ENCODE measurements at places on chromosomes 1 and 21.

GRCh38 chr21:26587736-26588201 lies 14.7 kb upstream of the CYYR1 start:
- no peak for DNase-seq

DNA sequence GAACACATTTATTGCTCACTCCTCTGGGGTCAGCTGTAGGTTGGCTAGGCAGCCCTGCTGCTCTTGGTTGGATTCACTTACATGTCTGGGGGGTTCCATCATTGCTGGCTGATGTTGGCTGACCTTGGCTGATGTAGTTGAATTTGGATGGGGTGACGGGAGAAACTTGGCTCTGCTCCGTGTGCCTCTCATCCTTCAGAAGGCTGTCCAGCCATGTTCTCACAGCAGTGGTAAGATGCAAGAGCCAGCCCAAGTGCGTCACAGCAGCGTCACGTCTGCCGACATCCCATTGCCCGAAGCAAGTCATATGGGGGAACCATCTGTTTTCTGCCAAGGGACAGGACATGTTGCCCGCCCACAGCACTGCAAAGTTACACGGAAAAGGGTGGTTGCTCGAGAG lies 613.5 kb downstream of the MATN1 start:
- DNase-seq, result no peak

- peak; percentile 35 for DNase-seq
Observed at GRCh38 chr1:51768971-51769588, 109.4 kb downstream of the NRDC start.

- no peak for DNase-seq
Observed at GRCh38 chr1:195218428-195219212, 1389.6 kb downstream of the KCNT2 start.

DNA sequence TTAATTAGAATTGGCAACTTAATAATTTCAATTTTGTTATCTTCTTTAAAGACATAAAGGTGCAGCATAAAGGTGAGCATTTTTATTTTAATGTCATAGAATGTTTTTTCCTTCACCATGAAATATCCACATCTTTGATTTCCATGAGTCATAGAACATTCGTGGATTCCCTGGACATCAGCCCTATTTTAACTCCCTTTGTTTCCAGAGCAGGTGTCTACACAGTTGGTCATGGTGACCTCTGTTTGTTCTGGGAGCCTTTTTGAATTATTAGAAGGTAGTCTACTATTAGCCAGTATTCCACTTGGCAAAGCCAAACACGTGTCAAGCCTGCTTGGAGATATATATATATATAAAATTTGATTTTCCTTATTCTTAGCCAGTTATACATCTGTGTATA lies 572.9 kb downstream of the LTN1 start:
- DNase-seq, result peak; percentile 7

- DNase-seq, result no peak
Observed at GRCh38 chr1:178102218-178102617, 8.3 kb downstream of the RASAL2 start.

GRCh38 chr1:166489670-166490436 lies 323.1 kb upstream of the FAM78B start:
- DNase-seq, result peak; percentile 26

DNA sequence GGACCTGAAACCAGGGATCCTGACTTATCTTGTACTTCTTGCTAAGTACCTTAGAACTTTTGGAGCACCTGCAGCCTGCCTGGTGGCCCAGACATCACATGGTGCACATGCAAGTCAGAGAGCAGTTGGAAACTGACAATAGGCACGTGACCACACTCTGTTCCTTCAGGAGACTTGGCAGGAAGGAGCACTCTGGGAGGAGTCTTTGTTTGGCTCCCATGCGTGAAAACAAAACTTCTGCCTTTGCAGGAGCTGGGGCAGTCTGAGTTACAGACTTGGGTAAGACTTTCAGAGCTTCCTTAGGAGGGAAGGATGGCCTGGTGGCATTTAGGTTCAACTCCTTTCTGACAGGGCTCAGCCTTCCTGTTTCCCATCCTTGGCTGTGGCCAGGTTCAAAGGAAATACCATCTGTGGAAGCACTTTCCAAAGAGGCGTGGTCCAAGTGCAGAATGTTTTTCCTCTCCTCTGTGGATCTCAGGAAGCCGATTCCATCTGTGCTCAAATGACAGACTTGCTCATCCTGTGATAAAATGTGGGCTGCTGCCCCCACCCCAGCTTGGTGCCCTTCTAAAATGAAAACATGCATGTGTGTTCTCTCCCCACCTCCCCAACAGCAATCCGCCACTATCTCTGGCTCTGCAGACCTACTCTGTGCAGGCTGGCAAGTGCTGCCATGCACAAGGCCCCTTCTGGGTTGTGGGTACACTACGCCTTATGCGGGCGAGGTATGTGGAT lies 14.1 kb upstream of the ZNF436 start:
- DNase-seq, result no peak

GRCh38 chr1:101920577-101920976 lies 76.1 kb downstream of the OLFM3 start:
- no peak for DNase-seq

DNA sequence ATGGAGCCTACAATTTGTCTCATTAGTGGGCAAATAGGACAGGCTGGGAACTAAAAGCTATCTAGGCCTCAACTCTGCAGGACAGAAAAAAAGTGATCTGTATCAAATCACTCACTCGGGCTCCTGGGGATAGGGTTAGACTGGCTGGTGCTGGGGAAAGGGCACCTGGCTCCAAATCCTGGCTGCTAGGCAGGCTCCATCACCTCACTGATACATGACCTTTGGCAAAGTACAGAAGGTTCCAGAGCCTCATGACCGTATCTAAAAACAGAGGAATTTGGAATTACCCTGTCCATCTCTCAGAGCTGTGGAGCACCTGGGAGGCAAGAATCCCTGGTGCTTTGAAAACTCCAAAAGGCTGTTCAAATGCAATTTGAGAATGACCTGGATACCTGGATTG lies 51.7 kb downstream of the SUSD4 start:
- DNase-seq, result no peak
